ENCODE measurements at places on chromosomes 13 and 19.

GRCh38 chr19:28785971-28786370 is 427.0 kb downstream of the UQCRFS1 start:
- no peak for DNase-seq

DNA sequence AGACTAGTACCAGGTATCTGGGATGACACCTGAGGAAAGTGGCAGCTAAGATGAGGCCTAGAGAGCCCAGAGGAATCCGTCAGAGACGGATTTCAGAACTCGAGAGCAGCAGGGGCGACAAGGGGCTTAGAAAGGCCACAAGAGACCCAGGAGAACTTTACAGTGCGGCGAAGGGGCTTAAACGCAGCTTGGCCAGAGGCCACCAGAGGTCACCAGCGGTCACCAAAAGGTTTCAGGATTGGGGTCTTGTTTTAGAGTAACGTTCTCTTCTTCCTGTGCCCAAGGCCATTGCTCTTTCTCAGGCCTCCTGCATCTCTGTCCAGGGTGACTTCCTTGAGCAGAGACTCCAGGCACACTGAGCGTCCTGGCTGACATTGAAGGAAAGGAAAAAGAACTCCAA is 2.2 kb downstream of the ZSCAN22 start:
- no peak for DNase-seq

DNA sequence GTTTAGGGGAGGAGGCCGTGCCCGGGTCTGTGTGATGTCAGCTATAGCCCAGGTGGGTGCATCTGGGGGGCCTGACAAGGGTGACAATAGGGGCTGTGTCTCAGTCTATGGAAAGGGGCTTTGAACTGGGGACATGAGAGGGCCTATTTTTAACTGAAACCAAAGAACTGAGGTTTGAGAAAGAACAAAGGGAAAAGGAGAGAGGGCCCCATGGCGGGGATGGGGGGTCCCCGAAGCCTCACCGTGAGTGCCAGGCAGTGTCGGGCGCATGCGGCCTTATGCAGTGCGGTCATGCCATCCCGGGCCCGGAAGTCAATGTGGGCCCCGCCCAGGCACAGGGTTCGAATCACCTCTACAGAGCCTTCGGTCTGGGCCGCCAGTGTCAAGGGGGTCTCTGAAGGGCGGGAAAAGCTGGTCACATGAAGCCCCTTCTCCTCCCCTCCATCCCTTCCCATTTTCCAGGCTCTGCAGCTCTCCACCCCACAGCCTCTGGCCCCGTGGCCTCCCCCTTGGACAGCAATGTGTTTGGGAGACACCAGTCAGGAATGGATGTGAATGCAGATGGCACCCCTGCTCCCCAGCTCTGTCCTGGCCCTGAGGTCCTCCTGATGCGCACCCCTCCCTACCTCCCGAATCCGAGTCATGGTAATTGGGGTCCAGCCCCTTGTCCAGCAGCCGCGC is 5.9 kb downstream of the SHANK1 start:
- no peak for DNase-seq

DNA sequence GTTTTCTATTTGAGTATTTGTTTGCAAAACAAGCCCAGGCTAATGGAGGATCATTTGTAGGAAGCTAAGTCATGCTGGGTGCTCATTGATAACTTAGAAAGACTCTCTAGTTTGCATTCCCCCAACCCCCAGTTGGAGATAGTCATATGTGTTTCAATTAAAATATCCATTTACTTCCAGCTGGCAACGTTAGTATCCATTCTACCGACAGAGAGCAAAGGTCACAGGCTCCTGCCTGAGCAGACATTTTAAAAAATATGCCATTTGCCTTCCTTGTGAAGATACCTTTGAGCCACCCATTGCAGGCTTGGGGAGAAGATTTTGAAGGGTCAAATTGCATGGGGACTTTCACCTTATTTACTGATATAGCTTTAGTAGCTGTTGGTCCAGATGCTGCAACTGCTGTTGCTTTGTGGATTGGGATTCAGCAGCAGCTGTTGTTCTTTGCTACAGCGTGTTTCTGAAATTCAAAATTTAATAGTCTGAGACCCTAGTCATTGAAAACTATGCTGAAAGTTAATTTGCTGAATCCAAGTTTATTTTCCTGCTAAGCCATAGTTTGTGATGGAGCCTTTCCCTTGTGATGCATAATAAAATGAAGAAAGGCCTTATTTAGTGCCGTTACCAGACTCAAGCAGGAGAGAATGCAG is 335.1 kb downstream of the GPC6 start:
- DNase-seq: no peak

GRCh38 chr13:62879071-62879470 is 1463.4 kb upstream of the PCDH20 start:
- peak; percentile 43 for DNase-seq

DNA sequence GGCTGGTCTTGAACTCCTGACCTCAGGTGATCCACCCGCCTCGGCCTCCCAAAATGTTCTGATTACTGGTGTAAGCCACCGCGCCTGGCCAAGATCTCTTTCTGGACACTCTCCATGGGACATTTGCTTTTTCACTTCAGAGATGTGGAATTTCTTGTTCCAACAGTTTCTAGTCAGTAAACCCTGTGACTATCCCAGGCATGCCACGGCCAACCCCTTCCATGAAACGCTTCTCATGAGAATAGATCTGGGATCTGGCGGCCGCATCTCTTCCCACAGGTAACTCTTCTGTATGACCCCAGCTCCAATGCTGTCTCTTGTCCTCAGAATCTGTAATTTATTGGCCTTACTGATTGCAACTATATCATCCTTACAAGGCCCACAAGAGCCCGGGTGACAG is 16.2 kb downstream of the PLPP2 start:
- no peak for DNase-seq

GRCh38 chr19:4990306-4990705 is 21.4 kb downstream of the KDM4B start:
- no peak for DNase-seq

DNA sequence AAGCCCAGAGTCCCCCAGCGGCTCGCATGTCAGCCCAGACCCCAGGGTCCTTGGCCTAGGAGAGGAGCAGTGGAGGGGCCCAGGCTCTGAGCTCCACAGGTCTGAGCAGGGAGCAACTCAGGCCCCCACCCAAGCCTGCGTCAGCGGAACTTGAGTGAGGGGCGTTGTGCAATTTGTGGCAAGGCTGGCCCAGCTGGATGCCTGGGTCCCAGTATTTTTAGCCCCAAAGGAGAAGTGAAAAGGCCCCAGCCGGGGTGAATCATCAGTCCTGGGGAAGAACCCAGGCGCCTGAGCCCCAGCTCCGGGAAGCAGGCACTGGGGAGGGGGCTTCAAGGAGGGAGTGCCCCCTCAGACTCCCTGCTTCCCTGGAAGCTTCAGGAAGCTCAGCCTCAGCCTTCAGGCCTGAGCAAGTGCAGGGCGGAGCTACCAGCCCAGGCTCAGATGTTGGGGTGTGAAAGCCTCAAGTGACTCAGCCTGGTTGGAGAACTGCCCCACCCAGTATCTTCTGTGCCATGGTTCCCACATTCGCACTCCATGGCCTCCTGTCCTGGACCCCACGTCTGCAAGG is 7.2 kb downstream of the MED29 start:
- peak; percentile 88 for DNase-seq

GRCh38 chr19:54608792-54609191 is 15.4 kb downstream of the LILRA1 start:
- DNase-seq: no peak

DNA sequence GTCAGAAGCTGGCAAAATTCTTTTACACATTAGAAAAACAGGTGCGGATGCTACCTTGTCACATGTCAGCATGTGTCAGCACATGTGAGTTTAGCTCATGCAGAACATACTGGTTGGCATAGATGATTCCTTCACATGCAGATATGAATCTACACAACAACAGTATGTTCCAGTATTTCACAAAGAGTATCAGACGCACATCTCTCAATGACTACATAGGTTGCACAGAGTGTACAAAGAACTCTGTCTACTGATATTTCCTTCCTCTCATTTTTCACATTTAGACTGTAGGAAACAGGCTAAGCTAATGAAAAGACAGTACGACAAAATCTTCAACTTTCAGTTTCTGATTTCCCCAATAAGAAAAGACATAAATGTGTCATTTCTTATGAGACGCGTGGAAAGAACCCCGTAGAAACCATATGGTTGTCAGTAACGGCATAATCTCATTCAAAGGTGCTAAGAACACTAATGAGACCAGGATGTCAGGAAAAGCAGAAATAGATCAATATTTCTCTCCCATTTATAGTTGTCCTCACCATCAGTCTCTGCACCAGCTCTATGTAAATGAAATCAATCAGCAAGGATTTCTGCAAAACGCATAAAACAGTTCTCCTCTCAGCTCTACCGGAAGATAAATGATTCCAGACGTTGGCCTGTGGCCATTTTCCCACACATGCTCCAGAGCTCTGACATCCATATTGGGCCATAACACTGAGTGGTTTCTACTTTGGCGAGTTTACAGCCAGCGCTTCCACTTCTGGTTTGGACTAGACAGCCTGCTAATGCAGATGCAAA is 81.2 kb downstream of the STARD13 start:
- no peak for DNase-seq

- DNase-seq: no peak
Measured at GRCh38 chr13:99360696-99361095, 53.5 kb upstream of the GPR183 start.

DNA sequence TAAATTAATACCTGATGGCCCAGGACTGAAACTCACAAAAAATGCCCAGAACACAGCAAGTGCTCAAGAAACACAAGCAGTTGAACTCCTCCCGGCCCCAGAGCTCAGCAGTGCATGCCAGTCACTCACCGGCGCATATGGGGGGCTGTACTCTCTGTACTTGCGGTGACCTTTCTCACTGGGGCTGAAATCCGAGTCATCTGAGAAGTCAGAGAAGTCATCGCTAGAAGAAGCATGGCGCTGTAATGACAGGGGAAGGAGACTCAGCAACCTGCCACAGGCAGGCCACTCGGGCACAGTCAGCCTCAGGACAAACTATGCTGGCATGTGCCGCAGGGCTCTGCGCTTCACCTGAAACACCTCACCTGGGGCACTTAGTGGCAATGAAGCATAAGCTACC is 19.7 kb downstream of the ZC3H4 start:
- DNase-seq: no peak

DNA sequence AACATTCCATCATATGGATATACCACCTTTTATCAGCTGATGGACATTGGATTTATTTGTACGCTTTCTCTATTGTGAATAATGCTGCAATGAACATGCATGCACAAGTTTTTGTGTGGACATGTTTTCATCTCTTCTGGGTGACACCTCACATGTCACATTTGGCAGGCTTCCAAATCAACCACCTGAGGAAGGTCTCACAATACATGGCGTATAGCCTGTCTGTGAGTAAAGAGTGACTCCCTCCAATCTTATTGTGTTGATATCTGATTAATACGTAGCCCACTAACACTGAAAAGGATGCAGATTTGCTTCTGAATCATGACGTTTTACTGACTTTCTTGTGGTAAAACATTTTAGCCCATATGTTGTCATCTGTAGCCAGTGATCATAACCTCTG is 61.1 kb downstream of the SLC15A1 start:
- DNase-seq: no peak

GRCh38 chr19:14072535-14073260 is at the start of gene MISP3:
TSS of gene MISP3 (plus strand) at chr19:14072786. CDS start at chr19:14073310, 524 bp downstream.
- no peak for DNase-seq

DNA sequence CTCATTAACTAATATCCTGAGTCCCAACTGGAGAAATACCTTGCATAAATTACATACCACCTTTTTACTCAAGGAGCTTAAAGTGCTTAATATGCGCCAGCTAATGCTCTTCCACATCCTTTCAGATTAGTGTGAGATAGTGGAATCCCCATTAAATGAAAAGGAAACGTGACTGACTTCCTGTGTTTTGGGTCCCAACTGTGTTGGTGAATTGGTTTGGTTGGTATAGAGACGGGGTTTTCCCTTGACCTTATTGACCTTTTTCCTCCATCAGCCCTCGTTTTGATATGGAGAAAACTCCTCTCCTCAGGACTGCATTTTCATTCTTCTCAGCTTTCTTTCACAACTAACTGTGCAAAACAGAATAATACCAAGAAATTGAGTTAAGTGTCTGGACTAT is 163.5 kb downstream of the PAN3 start:
- no peak for DNase-seq

DNA sequence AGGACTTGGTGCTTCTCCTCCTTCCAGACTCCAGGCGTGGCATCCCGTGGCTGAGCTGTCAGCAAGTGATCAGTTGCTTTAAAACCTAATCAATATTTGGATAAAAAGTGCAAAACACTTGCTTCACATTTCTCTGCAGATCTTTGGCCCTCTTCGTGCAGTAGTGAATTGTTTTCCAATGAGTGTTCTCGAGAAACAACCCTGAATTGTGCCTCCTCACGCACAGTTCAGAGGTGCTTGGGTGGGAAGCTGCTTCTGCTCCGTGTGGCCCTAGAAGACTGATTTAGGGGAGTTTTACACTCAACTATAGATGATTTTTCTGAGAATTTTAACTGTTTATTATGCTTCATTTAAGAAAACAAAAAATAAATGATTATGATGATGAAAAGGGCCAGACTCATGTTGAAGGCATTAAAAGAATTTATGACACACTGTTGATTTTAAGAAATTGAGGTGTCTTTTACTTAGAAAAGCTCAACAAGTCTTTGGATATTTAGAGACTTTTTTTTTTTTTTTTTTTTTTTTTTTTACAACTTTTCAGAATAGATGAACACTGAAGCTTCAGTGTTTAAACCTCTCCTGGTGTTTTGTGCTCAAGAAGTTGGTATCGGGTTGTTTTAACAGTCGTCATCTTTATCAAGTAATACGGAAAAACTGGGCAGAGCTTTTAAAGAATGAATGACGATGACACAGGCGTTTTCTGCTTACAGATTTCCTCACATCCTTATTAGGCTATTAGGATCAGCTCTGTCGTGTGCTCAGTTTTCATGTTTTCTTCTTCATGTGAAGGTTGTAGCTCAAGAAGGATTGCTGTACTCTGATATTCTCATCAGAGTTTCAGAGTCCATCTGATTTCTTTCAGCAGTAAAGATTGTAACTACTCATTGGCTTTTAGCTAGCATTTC is 39.5 kb upstream of the TEX29 start:
- DNase-seq: no peak

DNA sequence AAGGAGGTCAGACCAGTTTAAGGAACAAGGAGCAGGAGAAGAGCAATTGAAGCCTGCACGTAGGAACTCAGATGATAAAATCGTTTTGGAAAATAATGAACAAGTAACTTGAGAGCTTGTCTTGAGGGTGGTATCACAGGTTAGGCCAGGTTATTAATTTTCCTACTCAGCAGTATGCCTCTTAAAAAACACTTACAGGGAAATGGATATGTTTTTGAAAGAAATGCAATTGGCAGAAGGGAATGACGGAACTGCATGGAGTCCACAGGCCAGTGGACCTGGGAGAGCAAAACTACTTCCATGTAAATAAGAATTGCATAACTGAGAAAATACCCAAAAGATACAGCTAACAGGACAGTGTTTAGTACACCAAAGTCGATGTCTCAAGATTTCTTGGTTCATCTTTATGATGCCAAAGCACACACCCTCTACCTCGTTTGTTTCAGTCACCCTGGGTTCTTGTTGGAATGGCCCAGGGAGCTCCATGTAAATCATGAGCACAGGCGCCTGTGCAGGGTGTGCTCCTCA is 35.2 kb downstream of the MBNL2 start:
- no peak for DNase-seq

Measured in HS-27A (cell line).